ENCODE measurements at places on chromosomes 3 and 15. TPM values are rescaled to one million over a fixed set of nuclear protein-coding genes. Genes with fewer than 3 reads are reported as not detected.

The MFAP1 gene
- total RNA-seq: 37.4 TPM

The EIF4A2 gene
- total RNA-seq: 346 TPM

The ROPN1 gene
- total RNA-seq: not detected

The ACTRT3 gene
- not detected for total RNA-seq

GRCh38 chr3:22353126-22353525 lies 602.1 kb upstream of the ZNF385D start:
- DNase-seq: no peak

- DNase-seq: no peak
Observed at GRCh38 chr3:61186030-61186429, 65.2 kb downstream of the FHIT start.

- no peak for DNase-seq
Observed at GRCh38 chr15:87916208-87916607, 340.3 kb downstream of the NTRK3 start.

DNA sequence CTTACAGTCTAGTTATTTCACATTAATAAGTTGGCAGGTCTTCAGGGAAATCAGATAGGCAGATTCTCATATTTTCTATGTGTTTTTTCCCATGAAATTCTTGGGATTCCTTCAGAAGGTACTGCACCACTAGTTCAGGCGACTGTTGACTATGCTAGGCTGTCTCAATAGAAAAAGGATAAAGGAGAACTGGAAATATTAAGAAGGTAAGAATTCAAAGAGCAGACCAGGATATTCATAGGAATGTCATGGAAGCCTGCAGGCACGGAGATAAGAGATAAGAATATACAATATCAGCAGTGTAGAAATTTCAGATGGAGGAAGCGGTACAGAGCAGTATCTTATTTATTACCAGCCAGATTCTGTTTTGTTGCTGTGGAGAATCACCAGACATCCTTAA lies 432.1 kb upstream of the MDFIC2 start:
- no peak for DNase-seq

GRCh38 chr15:83064859-83065258 lies 2.2 kb downstream of the BTBD1 start:
- no peak for DNase-seq

GRCh38 chr3:8385848-8386620 lies 115.6 kb upstream of the LMCD1 start:
- DNase-seq: no peak

GRCh38 chr3:4979428-4980228 lies at the start of gene BHLHE40:
Gene BHLHE40, plus strand, starts transcription at chr3:4979437. Its CDS starts 282 bp downstream, at chr3:4979719.
- no peak for DNase-seq

DNA sequence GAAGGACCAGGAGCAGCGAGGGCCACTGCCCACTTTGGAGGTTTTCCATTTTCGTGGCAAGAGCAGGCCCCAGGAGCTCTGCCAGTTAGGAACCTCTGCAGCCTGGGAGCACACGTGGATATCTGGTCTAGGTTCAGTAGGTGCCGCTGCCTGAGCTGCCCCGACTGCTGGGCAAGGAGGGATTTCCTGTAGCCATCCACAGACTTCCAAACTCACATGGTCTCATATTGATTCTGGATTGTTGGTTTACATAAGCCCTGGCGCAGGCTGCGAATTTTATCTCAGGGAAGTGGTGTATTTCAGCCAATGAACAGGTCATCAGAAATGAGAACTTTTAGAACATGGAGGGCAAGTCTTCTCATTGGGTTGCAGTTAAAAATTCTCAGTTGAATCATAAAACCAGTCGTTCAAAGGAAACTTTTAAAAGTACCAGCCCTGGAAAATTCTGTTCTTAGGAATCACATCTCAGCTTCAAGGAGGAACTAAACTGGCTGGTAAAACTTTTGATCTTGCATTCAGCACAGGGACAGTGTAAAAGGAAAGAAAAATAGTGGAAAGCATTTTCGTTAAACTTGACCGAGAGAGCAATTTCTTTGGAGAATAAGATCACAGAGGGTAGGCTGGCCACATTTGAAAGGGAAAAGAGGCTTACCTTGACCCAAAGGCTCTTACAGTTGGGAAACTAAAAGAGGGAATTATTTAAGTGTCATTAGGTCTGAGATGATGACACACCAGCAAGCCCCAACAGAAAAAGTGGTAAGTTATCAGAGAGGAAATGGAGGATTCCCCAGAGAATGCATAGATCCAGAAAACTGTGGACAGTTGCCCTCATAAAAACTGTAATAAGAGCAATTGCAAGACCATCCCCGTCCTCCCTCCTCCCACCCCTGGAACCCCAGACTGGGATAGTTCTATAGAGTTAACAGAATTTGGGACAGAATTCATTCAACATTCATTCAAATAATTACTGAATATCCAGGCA lies 6.4 kb upstream of the RTP3 start:
- DNase-seq: no peak

DNA sequence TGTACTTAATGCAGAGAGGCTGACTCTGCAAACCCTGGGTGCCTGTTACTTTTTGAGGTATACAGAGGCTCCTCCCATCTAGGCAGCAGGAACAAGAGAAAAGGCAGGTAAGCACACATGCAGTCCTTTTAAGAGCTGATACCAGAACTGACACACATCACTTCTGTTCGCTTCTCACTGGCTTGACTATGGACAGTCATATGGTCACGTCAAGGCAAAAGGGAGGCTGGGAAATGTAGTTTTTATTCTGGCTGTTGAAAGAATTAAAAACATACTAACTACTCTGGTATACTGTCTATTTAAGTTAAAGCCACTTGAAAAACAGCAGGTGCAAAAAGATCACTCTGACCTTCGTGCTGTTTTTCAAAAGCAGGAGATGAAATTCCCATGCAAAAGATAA lies 218.3 kb downstream of the CTNNB1 start:
- no peak for DNase-seq

All from Caco-2 (cell line).